ENCODE measurements at places on chromosomes 2 and 18.

- no peak for ATAC-seq
Measured at GRCh38 chr2:238551091-238551490, 124.4 kb downstream of the ASB1 start.

GRCh38 chr2:5235701-5236100, 456.5 kb upstream of the SOX11 start:
- ATAC-seq = no peak

- no peak for ATAC-seq
Measured at GRCh38 chr2:206968134-206969086, 29.1 kb downstream of the CPO start.

- ATAC-seq = no peak
Measured at GRCh38 chr2:229287823-229288222, 16.7 kb upstream of the PID1 start.

DNA sequence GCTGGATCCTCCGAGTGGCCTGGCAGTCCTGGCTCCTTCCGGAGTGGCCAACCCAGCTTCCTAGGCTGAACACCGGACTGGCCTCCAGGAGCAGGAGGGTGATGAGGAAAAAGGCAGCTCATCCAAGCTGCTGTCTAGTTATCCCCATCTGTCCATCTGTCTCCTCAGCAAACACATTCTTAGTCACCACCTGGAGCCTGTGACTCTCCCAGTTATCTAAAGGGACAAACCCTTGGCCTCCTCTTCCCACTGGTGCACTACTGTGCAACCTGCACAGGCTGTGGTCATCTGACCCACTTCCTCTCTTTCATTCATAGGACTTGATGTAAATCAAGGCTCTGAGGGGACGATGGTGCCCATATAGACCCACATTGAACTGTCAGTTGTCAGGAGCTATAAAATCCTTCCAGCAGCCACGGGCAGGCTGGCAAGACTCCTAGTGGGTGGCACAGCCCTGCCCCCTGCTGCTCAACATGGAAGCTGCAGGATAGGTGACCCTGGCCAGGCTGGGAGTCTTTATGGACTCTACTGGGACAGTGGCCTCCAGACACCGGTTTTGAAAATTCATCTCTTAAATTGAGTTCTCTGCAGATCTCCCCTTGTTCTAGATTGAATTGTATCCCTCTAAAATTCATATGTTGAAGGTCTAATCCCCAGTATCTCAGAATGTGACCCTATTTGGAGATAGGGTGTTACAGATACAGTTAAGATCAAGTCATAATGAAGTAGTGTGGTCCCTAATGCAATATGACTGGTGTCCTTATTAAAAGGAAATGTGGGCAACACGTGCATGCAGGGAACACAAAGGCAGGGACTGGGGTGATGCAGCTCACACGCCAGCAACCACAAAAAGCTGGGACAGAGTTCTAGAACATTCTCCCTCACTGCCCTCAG, 29.3 kb upstream of the DUSP2 start:
- peak; percentile 95 for ATAC-seq

GRCh38 chr2:109409321-109410038, 204.3 kb downstream of the SEPTIN10 start:
- no peak for ATAC-seq

- no peak for ATAC-seq
Measured at GRCh38 chr2:237951878-237952277, 14.9 kb upstream of the UBE2F start.
